ENCODE measurements at places on chromosomes 11 and 22.

DNA sequence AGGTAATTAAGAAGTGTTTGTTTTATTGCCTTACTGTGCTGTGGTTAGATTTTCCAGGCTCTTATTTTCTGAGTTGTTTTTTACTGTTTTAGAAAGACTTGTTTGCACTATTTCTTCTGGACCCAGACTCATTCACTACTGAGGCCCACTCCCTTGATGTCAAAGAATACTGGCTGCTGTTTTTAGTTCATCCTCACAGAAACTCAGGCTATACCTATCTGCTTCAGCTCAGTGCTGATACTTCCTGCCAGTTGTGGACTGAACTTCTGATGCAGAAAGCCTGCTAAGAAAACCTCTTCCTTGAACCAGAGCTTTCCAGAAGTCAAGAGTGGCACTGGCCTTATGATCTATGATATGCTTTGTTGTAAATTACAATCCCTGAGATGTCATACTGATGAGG, 15.9 kb upstream of the PIK3IP1 start:
- DNase-seq, result no peak

DNA sequence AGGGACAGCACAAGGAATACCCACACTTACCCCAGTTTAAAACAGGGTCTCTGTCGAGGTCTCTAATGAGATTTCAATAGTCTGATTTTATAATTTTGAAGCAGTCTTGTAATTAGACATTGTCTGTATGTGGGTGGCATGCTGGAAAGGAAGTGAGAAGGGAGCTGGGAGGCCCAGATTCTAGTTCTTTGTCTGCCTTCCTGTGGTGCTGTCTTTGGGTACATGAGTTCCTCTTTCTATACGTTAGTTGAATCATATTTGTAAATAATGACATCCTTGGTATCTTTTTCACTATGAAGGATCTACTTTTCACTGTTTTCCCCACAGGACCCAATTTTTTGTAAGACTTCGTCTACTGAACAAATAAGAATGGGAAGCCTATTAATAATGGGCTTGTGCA, 42.0 kb upstream of the TENM4 start:
- no peak for DNase-seq

GRCh38 chr22:41397143-41397811, 15.5 kb downstream of the TEF start:
- DNase-seq, result no peak

- peak; percentile 52 for DNase-seq
Measured at GRCh38 chr11:112590764-112591163, 330.1 kb upstream of the PLET1 start.

DNA sequence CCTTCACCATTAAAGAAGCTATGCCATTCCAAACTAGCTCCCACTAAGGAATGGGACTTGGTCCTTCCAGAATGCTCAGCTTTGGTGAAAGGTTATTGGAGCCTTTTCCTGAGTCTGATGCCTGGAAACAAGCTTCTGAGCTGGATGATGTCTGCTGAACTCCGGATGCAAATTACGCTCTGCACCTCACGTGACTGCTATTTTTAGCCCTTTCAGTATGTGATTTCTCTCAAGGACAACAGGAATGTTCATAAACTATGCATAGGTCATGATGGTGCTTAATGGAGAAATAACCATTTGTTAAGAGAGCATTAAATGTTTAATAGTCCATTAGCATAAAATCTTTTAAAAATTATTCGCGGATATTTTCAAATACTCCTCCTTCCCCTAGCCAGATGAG, 631.4 kb upstream of the KIRREL3 start:
- peak; percentile 7 for DNase-seq

GRCh38 chr11:100438376-100438775, 248.7 kb upstream of the ARHGAP42 start:
- DNase-seq, result no peak

- no peak for DNase-seq
Measured at GRCh38 chr22:44925465-44926123, 84.2 kb downstream of the PHF21B start.

DNA sequence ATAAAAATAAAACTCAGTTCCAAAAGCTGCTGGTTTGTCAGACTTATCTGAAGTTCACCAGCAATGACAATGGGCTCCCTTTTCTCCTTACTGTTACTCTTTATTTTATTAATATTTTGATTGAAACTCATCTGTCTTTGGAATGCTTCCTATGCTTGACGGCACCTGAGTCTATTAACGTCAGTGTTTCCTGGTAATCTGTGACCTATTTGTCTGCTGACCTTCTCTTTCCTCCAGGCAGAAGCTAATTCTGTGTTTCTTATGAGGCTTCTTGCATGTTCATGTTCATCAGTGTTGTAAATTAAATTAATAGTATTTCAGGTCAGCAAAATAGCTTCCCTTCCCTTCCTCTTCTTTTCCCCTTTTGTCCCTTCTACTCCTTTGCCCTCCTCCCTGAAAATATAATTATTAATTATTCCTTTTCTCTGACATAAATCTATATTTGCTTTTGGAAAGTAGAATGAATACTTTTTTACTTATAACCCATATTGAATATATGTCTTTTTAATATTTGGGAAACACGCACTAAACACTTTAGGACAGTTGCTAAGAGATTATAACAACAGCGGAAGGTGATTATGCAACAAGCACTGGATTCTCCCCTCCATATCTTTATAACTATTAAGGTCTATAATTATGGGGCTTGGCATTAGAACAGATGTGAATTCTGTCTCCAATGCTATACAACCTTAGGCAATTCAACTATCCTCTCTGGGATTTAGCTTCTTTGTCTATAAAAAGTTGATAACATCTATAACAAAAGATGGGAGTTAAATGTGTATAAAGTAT, 32.1 kb upstream of the PCF11 start:
- no peak for DNase-seq

GRCh38 chr11:118212781-118213191, 12.0 kb downstream of the JAML start:
- DNase-seq, result no peak

GRCh38 chr11:76501526-76502202, 56.8 kb downstream of the EMSY start:
- peak; percentile 18 for DNase-seq

DNA sequence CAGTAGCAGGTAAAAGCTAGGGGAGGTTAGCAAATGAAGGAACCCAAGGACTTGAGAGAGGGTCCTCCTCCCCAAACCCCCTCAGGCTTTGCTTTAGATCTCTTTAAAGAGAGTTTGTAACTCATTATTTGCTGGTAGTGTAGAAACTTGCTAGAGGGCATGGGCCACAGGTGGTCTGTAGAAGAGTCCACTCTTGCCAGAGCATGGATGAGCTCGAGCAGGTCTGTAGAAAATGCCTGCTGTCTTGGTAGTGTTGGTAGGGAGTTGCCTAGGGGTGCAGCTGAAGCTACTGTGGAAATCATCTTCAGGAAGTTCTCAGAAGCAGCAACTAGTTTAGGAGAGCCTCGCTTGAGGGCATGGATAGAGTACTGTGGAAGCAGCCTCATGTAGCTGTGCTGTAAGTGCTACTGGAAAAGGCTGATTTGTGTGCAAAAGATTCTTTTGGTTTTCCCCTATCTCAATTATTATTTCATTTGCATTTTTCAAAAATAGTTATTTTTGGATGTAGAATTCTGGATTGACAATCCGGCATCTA, 104.3 kb downstream of the TMEM135 start:
- DNase-seq, result no peak

- DNase-seq, result no peak
Measured at GRCh38 chr11:61756452-61757212, 4.2 kb downstream of the MYRF start.

All from fibroblast of the aortic adventitia (primary cell).